NCI-H524 (cell line): ENCODE measurements at places on chromosomes 3 and 15.

DNA sequence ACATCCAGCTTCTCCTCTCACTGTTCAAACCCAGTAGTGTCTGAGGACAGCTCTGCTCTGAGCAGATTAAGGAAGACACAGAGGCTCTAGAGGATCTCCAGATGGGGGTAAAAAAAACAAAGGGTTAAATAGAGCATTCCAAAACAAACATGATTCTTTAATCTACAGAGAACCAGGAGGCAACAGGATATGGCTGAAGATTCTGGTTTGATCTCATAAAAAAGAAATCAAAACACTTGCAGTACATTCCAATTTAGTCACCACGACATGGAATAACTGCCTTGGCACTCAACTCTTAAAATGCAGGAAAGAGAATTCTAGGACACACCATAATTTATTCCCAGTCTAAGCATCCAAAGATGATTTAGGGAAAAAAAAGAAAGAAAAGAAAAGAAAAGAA, 32.0 kb downstream of the TM4SF4 start:
- DNase-seq: no peak

DNA sequence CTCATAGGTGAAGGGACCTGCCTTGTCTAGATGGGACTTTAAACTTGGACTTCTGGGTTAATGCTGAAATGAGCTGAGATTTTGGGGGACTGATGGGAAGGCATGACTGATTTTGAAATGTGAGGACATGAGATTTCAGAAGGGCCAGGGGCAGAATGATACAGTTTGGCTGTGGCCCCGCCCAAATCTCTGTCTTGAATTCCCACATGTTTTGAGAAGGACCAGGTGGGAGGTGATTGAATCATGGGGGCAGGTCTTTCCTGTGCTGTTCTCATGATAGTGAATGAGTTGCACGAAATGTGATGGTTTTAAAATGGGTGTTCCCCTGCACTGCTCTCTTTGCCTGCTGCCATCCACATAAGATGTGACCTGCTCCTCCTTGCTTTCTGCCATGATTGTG, 42.8 kb downstream of the ILDR1 start:
- no peak for DNase-seq

GRCh38 chr3:151974067-151974466, 100.6 kb downstream of the SUCNR1 start:
- peak; percentile 95 for DNase-seq

GRCh38 chr15:25689592-25689991, 173.5 kb downstream of the ATP10A start:
- DNase-seq: peak; percentile 33

- no peak for DNase-seq
Observed at GRCh38 chr3:36894914-36895313, 49.9 kb downstream of the TRANK1 start.

DNA sequence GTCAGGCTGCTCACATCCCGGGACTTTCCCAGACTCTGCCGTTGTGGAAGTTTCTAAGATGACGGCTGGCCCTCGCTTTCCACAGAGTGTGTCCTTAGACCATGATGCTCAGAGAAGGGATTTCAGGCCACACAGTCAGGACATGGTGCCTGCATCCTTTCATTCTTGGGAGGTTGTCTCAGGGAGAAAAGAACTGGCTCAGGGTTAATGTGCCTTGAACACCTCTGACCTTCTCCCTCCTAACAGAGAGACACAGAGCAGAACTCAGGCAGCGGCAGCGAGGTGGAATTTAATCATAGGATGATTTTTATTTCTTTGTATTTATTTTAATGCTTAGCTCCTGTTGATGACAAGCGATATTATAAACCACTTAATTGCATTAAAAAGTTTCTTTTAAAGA, 96.9 kb upstream of the ATP2B2 start:
- DNase-seq: no peak

GRCh38 chr3:42491881-42492507, 10.4 kb upstream of the VIPR1 start:
- no peak for DNase-seq

GRCh38 chr3:181712553-181713279, 991 bp downstream of the SOX2 start:
- DNase-seq: peak; percentile 63

DNA sequence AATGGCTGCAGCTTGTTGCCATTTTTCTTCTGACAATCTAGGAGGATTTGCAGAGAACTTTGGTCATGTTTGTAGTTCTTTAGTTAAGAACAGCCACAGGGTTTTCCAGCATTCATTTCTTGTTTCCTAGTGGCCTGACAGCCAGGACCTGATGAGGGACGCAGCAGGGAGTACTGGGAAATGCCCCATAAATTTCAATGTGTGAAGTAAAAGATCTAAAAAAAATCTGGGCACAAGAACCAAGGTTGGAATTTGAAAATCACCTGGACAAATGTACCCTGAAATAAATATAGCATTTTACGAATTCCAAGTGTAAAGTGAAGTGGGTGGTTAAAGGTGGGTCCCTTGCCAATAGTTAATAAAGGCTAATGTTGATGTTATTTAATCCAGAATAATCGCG, 195.0 kb downstream of the ZIC1 start:
- no peak for DNase-seq

- DNase-seq: no peak
Observed at GRCh38 chr3:20327889-20328288, 141.9 kb upstream of the SGO1 start.

DNA sequence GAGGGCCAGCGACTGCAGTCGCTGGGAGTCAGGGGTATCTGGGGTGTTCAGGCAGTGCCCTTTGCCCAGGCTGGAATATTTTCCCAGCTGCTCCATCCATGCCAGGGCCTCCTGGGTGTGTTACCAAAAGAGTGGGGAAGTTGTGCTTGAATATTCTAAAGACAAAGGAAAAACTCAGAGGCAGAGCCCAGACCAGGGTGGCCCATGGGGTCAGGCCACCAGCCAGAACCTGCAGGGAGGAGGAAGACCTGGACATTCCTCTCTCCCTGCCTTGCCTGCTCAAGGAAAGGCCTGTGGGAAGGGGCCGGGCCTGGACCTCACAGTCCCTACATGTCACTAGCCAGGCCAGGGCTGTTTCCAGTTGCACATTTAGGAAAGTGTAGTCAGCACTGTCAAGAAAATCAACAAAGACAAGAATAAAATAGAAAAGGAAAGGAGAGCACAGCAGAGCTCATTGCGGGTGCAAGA, 16.0 kb upstream of the KLF15 start:
- DNase-seq: no peak

GRCh38 chr3:56833022-56833421, 31.3 kb upstream of the ARHGEF3 start:
- no peak for DNase-seq

DNA sequence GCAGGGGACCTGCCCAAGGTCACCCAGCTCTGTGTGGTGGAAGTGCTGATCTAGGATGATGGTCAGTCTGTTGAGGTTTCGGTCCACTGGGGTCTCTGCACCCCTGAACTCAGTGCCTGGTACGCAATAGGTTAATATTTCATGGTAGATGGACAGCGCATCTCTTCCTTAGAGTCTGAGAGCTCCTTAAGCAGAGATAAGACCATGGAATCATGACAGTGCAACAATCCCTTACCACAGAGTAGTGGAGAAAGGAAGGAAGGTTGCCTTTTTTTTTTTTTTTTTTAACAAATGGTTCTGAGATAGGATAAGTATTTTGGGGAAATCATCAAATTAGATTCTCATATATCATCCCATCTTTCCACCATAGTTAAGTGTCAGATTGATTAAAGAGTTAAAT, 79.8 kb upstream of the SLC6A1 start:
- DNase-seq: no peak

GRCh38 chr3:171806200-171807128, 3.8 kb downstream of the PLD1 start:
- no peak for DNase-seq

- DNase-seq: no peak
Observed at GRCh38 chr3:186841620-186842019, 890 bp upstream of the ADIPOQ start.

DNA sequence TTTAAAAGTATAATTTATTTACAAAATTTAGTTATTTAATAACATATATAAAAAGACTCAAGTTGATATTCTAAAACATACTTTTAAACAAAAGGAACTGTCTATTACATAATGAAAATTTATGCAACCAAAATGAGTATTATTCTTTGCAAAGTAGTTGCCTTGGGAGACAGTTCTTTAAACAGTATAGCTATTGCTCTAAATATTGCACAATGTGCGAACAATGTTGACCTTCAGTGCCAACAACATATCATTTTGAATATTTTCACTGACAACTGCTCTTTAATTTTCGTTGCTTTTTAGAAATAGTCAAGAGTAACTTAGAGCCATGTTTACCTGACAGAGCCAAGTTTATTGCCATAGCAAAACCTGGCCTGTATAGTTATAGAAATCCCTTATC, 124.9 kb downstream of the ZBTB20 start:
- no peak for DNase-seq

DNA sequence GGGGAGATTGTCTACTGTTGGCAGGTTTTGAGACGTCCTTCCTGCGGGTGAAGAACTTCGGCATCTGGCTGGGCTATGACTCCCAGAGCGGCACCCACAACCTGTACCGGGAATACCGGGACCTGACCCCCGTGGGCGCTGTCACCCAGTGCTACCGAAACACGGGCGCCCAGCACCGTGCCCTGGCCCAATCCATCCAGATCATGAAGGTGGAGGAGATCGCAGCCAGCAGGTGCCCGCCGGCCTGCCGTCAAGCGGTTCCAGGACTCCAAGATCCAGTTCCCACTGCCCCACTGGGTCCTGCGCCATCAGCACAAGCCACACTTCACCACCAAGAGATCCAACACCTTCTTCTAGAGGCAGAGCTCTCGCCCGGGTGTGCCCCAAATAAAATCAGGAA, 194.9 kb upstream of the EPHA6 start:
- no peak for DNase-seq

DNA sequence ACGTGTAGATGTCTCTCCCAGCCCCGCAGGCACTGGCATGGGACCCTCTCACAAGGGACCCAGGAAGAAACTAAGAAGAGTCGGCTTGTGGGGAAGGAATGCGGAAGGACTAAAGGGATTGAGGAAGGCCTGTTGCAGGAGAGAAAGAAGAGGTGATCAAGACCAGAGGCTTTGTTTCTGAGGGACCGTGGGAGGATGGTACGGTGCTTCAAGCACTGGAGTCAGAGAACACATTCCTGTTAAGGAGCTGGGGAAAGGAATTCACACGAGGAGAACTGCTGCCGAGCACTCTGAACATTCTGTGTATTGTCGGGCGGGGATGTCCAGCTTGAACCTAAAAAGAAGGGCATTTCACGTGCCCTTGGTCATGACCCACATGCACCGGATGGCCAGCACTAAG, 91.4 kb downstream of the TAMM41 start:
- no peak for DNase-seq

DNA sequence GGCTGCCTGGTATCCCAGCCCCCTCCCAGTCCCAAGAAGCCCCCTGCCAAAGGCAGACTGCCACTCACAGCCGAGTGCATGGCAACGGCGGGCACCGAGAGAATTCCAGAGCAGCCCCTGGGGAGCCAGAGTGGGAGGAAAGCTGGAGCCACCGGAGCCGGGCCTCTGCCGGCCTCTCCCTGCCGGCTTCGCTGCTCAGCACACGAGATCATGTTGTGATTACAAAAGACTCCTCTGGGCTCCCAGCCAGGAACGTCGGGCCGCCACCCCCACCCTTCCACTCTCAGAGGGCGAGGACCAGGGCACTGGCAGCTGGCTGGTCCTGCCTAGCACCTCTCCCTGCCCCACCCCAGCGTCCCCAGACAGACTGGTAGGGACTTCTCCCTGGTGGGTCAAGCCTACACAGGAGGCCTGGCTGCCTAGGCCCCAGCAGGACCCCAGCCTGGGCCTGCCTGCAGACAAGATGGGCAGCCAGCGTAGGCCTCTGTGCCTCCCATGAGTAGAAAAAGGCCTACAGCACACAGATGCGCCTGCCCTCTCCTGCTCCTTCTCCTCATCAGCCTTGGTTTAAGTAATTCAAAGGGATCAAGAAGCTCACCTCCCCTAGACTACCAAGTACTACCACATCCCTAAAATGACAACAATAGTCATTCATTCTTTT, at the start of gene CCDC9B:
CCDC9B (minus strand) TSS at position 200 of the 661 bp plus-strand sequence; CDS start at position 80, 120 bp downstream.
- peak; percentile 88 for DNase-seq

DNA sequence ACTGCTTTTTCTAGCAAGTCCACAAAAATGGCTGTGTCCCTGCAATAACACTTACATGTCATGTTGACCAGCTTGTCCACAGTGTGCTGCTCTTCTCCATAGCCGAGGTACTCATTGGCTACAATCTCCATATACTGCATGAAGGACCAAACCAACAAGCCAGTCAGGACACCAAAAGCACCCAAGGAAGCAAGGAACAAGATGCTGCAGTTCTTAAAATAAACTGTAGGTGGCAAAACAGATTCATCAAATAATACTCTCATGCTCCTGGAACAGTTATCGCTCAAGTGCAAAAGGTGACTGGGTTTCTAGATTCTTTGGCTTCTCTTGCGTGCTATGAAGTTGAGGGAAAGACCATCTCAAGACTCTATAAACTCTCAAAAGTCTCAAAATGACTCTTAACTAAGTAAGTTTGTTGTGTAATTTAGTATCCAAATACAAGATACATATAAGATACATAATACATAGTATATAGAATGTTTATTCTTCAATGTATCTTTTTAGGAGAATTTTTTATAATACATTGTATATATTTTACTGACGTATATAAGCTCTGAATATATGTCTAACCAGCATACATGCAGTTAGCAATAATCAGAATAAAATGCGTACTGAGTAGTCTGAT, 57.0 kb downstream of the NEK10 start:
- DNase-seq: peak; percentile 66

DNA sequence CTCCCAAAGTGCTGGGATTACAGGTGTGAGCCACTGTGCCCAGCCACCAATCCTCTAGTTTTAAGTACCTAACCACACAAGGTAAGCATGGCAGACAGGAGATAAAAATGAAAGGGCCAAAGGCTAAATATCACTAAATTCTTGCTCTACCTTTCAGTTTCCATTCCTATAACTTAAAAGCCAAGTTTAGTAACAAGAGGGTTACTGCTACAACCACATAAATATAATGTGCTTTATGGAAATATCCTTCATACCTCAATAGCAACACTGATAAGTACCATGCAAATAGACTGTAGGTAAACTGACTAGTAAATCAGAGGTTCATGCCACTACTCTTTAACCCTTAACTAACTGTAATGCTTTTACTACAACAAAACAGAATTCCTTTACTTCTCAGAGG, 38.7 kb upstream of the MUC13 start:
- no peak for DNase-seq

DNA sequence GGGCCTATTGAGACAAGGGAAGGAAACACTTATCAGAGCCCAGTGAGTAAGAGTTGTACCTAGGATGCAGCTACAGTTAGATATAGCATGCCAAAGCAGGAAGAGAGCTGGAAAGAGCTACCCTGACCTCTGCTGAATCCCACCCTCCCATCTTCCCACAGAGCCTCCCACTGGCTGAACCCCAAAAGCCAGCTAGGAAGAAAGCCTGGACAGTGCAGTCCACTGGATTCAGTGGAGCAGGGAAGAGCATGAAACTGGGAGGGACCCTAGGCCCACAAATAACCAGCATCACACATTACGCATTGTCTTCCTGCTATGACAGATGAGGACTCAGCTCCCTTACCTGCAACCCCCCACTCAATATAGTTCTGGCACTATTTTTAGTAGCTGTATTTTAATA, 81.5 kb upstream of the AKAP13 start:
- DNase-seq: no peak

GRCh38 chr3:192915722-192916121, 1.9 kb downstream of the MB21D2 start:
- no peak for DNase-seq

GRCh38 chr15:56832125-56832524, 86.3 kb upstream of the TCF12 start:
- DNase-seq: no peak
